ENCODE measurements at places on chromosomes 11 and 22.

DNA sequence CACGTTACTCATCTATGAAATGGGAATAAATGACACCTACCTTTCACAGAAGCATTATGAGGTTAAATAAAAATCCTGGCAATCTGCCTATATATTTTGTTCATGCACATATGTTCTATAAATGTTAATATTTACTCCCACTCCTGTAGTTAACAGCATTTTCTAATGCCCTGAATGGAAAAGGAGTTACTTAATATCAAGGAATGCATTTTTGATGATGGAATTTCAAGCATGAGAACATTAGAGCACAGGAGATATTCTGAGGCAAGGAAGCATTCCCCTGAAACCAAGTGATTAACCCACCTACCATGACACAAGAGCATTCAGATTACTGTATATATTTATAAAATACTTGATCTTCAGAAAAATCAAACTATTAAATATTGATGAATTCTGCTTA lies 102.1 kb downstream of the ARHGAP32 start:
- no peak for DNase-seq

DNA sequence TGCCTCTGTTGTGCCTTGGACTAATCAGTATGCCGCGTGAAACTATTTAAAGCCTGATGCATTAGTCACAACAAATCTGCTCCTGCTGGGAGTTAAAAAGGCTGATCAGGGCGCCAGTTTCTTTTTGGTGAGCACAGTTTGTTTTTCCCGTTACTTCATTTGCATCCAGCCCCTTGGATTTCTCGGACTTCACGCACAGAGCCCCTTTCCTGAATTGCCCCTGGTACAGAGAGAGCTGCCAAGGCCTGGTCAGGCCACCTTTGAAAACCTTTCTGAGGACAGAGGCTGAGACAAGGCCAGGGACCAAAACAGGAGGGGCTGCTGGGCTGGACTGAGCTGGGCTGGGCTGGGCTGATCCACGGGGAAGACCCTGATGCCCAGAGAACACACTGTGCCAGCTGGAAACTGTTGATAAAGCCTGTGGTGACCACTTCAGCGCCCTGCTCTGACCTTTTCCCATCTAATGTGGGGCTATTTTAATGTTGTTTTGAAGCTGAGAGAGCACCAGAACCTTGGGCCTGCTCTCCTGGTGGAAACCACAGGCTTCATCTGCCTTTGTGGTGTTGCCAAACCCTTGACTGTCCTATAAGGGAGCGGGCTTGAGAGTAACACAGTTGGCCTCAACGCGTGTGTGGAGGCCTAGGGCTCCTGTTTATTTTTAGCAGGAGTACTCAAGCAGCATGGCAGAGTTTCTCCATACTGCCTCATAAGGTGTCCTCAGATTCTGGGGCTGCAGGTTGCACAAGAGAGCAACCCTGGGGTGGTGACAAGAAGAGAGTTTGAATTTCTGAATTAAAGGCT lies 44.2 kb downstream of the NAV2 start:
- no peak for DNase-seq

DNA sequence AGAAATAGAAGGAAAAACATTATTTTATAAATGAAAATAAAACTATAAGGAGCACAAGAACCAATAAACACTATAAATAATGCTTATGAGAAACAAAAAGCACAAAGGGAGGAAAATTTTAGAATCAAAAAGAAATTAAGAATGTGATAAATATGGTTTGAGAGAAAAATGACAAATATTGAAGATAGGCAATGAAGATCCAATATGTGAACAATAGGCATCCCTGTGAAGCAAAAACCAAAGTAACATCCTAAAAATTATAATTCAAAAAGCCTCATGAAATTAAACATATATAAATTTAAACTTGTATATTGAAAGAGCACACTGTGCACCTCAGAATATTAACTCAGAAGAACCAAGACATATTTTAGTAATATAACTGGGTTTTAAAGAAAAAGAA lies 216.2 kb downstream of the GRIK4 start:
- DNase-seq: no peak

DNA sequence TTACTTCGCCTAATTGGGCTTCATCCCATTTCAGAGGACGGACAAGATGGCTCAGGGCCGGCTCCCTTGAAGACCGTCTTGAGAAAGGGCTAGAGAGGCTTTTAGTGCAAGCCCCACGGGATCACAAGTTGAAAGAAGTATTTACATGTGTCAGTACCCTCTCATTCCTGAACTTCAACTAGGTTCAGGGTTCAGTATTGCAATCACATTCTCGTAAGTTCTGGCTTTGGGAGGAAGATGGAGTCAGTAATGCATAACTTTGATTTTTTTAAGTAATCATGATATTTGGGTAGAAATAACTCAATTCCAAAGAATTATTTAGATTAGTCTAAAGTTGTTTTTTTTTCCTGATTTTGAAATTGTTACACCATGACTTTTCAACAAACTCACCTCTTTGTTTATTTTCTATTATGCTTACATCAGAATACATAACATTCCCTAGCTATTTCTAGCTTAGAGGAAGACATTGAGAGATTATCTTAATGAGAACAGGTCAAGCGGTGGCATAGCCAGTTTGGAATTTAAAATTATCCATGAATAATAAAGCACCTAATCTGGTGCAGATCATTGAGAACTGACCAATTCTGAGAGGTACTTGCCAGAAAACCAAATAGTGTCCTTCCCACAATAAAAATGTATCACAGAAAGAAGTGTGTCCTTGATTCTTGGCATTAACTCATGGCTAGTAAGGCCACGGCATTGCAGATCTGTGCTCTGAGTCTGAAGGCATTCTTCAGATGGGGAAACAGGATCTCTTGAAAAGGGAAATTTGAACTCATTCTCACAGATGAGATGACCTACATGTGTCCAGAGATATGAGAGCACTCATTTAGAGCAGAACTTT lies 92.1 kb upstream of the BLID start:
- no peak for DNase-seq

GRCh38 chr11:28808771-28809170 lies 700.6 kb downstream of the METTL15 start:
- DNase-seq: no peak

DNA sequence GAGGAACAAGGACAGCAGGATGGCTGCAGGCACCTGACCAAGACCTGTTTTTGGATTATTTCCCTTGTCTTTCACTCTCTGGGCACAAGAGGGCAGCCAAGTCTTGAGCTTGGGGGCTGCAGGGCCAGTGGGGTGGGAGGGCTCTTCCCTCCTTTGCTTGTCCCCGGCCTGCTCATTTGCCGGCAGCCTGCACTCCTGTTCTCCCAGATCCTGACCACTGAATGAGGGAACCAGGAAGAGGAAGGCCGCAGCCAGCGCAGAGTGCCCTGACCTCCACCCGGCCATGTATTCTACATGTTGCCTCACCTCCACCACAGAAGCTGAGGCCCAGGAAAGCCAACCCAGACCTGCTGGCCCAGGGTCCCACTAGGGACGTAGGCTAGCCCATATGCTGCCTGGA lies 15.5 kb upstream of the NNMT start:
- DNase-seq: no peak

DNA sequence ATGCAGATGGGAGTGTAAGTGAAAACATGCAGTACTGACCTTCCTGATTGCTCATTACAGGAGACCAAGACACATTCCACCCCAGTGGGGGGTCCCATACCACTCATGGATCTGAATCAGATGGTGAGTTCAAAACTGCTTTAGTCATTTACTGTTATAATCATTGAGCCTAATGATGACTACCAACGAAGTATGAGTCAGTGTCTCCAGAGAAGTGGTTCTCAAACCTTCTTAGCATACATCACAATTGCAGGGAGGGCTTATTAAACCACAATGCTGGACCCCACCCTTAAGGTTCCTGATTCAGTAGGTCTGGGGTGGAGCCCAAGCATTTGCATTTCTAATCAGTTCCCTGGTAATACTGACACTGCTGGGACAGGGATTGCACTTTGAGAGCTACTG lies 75.8 kb downstream of the CD44 start:
- peak; percentile 20 for DNase-seq

DNA sequence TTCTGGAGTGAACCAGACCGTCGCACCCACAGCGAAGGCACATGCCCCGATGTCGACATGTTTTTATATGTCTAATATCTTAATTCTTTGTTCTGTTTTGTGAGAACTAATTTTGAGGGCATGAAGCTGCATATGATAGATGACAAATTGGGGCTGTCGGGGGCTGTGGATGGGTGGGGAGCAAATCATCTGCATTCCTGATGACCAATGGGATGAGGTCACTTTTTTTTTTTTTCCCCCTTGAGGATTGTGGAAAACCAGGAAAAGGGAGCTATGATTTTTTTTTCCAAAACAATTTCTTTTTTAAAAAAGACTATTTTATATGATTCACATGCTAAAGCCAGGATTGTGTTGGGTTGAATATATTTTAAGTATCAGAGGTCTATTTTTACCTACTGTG lies 49.2 kb upstream of the OR4B1 start:
- no peak for DNase-seq

- no peak for DNase-seq
These were observed 38.4 kb downstream of the NF2 start for GRCh38 chr22:29641700-29642330.

DNA sequence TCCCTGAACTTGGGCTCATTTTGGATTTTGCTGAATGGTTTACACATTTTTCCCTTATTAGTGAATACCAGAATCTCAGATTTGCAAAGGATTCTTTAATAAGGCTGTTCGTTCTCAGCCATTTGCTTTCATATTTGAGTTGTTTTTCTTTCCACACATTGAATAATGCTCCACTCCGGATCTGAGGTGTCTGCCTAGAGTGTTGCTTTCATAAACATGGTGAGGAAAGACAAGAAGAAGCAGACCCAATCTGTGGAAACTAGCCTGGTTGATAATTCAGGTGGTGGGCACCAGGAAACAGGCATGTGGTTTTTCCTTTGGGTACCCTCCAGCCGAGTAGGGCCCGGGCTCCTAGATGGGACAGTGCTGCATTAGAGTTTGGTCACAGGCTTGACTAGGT lies 35.0 kb downstream of the LDLRAD3 start:
- no peak for DNase-seq

- no peak for DNase-seq
These were observed 2.4 kb upstream of the LGALS1 start for GRCh38 chr22:37672920-37673455.

- DNase-seq: no peak
These were observed 23.7 kb downstream of the SLC37A2 start for GRCh38 chr11:125086633-125087296.

DNA sequence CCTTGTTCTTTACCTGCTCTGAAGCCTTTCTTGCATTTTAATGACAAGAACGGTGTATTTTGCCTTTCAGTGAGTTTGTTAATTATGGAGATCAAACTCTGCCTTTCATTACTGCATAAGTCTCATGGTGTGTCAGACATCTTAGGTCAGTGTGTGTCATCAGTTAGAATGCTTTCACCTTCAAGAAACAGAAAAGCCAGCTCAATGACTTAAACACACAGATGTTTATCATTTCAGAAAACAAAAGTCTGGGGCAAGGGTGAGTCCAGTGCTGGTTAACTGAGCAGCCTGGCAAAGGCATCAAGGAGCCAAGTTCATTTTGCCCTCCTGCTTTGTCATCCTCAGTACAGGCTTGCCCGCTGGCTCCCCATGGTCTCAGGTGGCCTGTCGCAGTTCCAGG lies 54.5 kb downstream of the PACS1 start:
- no peak for DNase-seq

- DNase-seq: no peak
These were observed 170.2 kb downstream of the ST3GAL4 start for GRCh38 chr11:126525702-126526101.

DNA sequence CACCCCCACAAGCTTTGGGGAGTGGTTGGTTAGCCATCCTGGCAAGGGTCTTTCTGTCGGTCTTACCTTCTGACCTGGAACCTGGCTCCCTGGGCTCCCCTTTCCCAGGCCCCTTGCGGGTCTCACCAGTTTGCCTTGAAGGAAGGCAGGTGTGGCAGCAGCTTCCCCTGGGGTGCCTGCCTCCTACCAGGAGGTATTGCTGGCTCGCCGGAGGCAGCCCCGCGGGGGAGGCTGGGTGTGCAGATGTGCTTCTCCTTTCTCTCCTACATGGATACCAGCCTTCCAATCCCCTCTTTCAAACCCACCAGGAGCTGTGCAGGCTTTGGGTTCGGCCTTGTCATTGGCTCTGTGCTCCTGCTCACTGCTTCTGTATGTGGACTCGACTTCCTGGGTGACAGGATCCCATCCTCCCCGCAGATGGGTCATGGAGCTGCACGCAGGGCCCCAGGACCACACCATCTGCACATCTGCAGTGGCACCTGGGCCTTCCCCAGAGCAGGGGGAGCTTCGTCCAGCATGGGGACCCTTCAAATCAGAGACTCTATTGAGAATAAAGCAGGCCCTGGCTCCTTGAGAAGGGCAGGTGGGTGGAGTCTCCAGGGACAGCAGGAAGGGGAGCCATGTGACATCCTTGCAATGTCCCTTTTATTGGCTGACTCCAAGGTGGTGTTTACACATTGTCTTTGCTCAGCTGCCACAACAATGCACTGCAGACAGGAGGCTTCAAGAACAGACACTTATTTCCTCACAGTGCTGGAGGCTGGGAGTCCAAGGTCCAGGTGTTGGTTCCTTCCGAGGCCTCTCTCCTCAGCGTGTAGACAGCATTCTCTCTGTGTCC lies 592.0 kb downstream of the BRD1 start:
- no peak for DNase-seq

DNA sequence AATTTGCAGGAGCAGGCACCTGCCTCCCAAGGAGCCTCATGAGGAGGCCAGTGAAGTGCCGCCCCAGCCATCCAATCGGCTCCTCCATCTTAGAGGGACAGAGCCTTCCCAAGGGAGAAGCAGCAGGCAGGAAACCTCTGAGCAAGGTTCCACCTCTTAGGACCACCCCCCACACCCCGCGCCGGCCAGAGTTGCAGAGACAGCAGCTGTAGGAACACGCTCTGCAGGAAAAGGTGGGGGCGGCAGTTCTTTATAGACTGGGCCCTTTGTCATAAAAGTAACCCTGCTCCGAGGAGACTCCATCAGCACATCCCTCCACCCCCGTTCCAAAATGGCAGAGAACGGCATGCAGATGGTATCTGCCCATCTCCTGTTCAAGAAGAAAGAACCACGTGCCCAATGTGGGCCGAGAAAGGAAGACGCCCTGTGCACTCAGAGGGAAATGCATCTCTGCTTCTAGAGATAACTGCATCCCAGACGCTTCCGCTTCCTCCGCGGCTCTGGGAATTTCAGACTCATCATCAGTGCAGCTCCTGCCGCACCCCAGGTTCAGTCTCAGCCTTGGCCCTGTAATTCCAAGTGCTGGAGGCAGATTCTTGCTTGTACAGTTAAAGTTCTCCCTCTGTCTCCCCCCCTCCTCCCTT lies 98.5 kb downstream of the SPATA19 start:
- DNase-seq: no peak

DNA sequence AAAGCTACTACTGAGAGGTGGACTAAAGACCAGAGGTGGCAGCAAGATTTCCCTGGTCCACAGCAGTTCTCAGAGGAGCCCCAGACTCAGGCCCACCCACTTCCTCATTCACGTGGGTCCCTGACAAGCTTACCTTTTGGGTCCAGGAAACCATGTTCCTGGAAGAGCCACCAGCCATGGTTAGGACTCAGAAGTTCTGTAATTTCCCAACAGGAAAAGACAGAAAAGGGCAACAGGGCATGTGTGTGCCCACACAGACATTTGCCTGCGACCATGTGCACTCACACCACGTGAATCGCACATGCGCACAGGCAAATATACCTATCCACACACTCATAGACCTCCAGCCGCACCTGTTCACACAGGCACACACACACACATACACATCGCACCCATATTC lies 42.9 kb downstream of the LRRC32 start:
- DNase-seq: no peak

GRCh38 chr11:65879617-65880016 lies at the start of gene CTSW:
CTSW (plus strand) TSS chr11:65879837; CDS start chr11:65879855, 18 bp downstream.
- DNase-seq: no peak

GRCh38 chr11:26951809-26952515 lies 42.0 kb upstream of the FIBIN start:
- no peak for DNase-seq

- DNase-seq: no peak
These were observed 27.8 kb upstream of the CCDC134 start for GRCh38 chr22:41772645-41773044.

Data from activated T-cell treated with anti-CD3 and anti-CD28 coated beads for 4 hours (primary cell).